ENCODE measurements at places on chromosomes 5 and 9.

- DNase-seq: no peak
Measured at GRCh38 chr5:179793468-179794139, at the start of gene LTC4S. TSS of gene LTC4S (plus strand) at chr5:179793986. CDS start at chr5:179794081, 95 bp downstream.

DNA sequence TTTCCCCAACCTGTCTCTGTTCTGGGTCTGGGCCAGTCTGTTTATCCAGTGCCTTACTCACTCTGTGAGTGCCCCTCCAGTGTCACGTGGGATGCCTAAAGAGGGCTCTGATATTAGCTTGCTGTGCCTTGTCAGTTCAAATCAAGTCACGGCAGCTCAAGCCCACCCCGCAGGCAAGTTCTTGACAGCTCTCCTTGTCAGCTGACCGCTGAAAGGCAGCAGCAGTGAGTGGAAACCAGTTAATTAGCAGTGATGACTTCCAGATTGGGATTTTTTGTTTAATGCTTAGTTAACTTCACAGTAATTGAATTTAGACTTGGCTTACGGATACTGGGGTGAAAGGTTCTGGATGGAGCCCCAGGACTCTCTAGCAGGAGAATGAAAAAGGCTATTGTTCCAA lies 210.1 kb downstream of the PSAT1 start:
- no peak for DNase-seq

DNA sequence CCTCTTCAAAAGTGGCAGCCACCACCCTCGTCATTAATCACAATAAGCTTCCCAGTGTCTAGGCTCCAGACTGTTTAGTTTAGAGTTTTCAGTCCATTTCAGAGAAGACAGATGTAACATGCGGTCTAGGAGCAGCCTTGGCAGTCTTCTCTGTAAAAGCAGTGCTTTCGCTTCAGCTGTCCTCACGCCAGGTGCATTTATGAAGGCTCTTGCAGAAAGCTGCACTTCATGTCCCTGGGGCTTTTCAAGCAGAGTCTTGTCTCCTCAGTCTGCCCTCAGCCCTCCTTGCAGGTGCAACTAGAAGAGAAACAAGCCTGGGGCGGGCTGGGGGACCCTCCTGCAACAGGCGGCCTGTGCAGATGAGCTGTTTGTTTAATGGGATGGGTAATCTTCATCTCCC lies 281.9 kb downstream of the DRD1 start:
- no peak for DNase-seq

- no peak for DNase-seq
Measured at GRCh38 chr9:79868567-79869189, 296.9 kb downstream of the TLE4 start.

GRCh38 chr5:14240359-14240758 lies 97.2 kb downstream of the TRIO start:
- no peak for DNase-seq
